Progenitor cell of endocrine pancreas (in vitro differentiated cells): ENCODE measurements at places on chromosomes 6 and 20. TPM values are rescaled to one million over a fixed set of nuclear protein-coding genes. Genes with fewer than 3 reads are reported as not detected.

Gene NHLRC1
- total RNA-seq, result 0.60 and 0.65 TPM in 2 replicates

Gene VSTM2L
- 5.0 and 6.2 TPM in 2 replicates for total RNA-seq

Gene MMP24
- total RNA-seq, result 3.4 TPM in 2 replicates

Gene ELMO2
- total RNA-seq, result 77.2 and 79.6 TPM in 2 replicates

Gene HEY2
- total RNA-seq, result 1.4 and 2.3 TPM in 2 replicates

Gene MAS1
- total RNA-seq, result not detected in 2 replicates

DNA sequence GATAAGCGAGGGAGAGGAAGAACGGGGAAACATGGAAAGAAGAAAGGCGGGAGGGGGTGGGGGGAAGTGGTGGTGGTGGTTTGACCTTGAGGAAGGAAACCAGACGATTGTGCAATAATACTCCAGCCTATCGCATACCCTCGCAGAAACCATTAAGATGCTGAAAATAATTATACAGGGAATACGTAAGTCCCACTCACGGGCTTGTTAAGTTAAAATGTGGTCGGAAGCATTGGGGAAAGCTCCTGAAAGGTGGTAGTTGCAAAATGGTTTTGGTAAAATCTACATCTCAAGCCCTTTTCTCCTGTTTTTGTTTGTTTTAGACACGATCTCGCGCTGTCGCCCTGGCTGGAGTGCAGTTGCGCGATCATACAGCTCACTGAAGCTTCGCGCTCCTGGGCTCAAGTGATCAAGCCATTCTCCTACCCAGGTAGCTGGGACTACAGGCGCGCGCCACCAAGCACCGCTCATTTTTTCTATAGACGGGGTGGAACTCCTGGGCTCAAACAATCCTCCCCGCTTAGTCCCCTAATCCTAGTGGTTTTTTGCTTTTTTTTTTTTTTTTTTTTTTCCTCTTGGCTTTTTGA is 128.9 kb upstream of the ZNF184 start:
- no peaks in the 10 kb centered on the region for H3K36me3 ChIP-seq
- H3K4me1 ChIP-seq, result peaks cover 4% of the 10 kb centered on the region
- H3K27me3 ChIP-seq, result peaks cover 80% of the 10 kb centered on the region
- H3K4me3 ChIP-seq, result peak overlapping the region; percentile 67

- no peak overlapping the region for H3K4me3 ChIP-seq
- H3K27me3 ChIP-seq, result no peaks in the 10 kb centered on the region
- H3K27ac ChIP-seq, result no peak overlapping the region
- H3K4me1 ChIP-seq, result no peaks in the 10 kb centered on the region
- no peak for DNase-seq
Observed at GRCh38 chr20:58256842-58257241, 28.4 kb upstream of the ANKRD60 start.

GRCh38 chr20:32062776-32063170 is 10.7 kb downstream of the HCK start:
- peaks cover 50% of the 10 kb centered on the region for H3K27me3 ChIP-seq
- DNase-seq, result no peak
- no peaks in the 10 kb centered on the region for H3K36me3 ChIP-seq
- H3K4me3 ChIP-seq, result no peak overlapping the region
- H3K4me1 ChIP-seq, result no peaks in the 10 kb centered on the region
- no peak overlapping the region for H3K27ac ChIP-seq

DNA sequence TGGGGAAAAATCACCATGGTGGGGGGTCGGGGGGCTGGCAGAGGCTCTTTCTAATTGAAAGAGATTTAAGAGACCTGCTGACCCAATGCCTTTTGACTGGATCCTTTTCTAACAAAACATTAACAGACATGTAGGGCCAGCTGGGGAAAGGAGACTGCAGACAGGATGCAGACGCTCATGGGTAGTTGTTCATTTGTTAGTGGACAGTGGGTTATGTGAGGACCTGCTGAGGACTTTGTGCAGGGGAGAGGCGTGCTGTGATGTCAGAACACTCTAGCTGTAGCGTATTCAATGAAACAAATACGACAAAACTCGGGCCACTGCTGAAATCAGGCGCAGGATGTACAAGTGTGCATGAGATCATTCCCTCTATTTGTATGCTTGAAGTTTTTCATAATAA is 1.2 kb downstream of the IP6K3 start:
- peaks cover 17% of the 10 kb centered on the region for H3K4me1 ChIP-seq
- no peak overlapping the region for H3K4me3 ChIP-seq
- peaks cover 22% of the 10 kb centered on the region for H3K27me3 ChIP-seq
- no peak for DNase-seq

DNA sequence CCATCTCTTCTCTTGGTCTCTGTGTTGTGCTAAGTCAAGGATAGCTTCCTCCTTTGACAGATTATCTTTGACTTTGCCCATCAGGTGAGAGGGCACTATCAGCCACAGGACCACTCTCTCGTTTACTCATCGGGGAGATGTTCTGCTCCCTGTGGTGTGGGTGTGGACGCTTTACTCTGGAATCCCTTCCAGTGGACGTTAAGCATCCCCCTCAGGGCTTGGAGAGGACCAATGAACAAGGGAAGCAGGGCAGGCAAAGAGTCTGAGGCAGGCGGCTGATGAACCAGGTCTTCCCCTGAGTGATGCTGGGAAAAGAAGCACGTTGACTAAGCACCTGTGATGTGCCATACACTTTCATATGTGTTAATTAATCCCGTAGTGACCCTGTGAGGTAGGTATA is 21.0 kb upstream of the RNF24 start:
- peaks cover 3% of the 10 kb centered on the region for H3K4me1 ChIP-seq
- H3K4me3 ChIP-seq, result no peak overlapping the region
- peaks cover 12% of the 10 kb centered on the region for H3K27me3 ChIP-seq
- no peak for DNase-seq

- H3K36me3 ChIP-seq, result no peaks in the 10 kb centered on the region
- H3K4me1 ChIP-seq, result peaks cover 24% of the 10 kb centered on the region
- no peak overlapping the region for H3K27ac ChIP-seq
- H3K27me3 ChIP-seq, result no peaks in the 10 kb centered on the region
- DNase-seq, result no peak
Observed at GRCh38 chr6:79422666-79423065, 114.6 kb downstream of the LCA5 start.

GRCh38 chr6:45170309-45170708 is 157.8 kb upstream of the RUNX2 start:
- no peaks in the 10 kb centered on the region for H3K4me1 ChIP-seq
- no peak for DNase-seq
- no peak overlapping the region for H3K27ac ChIP-seq
- H3K36me3 ChIP-seq, result no peaks in the 10 kb centered on the region
- H3K4me3 ChIP-seq, result no peak overlapping the region

DNA sequence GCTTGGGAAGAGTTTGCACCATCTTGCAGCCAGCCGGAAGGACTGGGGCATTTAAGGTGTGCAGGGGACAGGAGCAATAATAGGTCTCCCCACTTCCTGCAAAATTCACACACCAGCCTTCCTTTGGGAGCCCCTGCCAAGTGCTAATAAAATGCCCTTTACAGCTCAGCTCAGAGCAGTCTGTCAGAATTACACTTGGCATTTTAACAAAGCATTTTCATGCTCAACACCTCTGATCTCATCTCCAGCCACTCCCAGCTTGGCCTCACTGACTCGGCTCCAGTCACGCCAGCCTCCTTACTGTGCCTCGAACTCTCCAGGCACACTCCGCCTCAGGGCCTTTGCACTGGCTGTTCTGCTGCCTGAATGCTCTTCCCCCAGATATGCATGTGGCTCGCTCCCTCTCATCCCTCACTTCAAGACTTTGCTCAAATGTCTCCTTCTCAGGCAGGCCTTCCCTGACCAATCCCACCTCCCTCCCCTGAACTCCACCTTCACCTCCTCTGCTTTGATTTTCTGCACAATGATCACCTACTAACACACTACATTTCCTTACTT is 43.7 kb downstream of the GRM4 start:
- no peaks in the 10 kb centered on the region for H3K36me3 ChIP-seq
- H3K27me3 ChIP-seq, result peaks cover 19% of the 10 kb centered on the region
- DNase-seq, result no peak
- H3K4me1 ChIP-seq, result peaks cover 2% of the 10 kb centered on the region

GRCh38 chr6:32589596-32590449 is at the start of gene HLA-DRB1:
Gene HLA-DRB1 (minus strand): TSS chr6:32589848. CDS start chr6:32589742, 106 bp downstream.
- peaks cover 21% of the 10 kb centered on the region for H3K27me3 ChIP-seq
- no peaks in the 10 kb centered on the region for H3K36me3 ChIP-seq
- DNase-seq, result no peak
- H3K4me3 ChIP-seq, result no peak within 1 kb of the TSS
- H3K4me1 ChIP-seq, result peaks cover 2% of the 10 kb centered on the region

- H3K36me3 ChIP-seq, result no peaks in the 10 kb centered on the region
- no peak for DNase-seq
- peak overlapping the region; percentile 85 for H3K27ac ChIP-seq
- H3K4me1 ChIP-seq, result peaks cover 27% of the 10 kb centered on the region
- peaks cover 21% of the 10 kb centered on the region for H3K27me3 ChIP-seq
Observed at GRCh38 chr6:137000825-137001224, 43.9 kb downstream of the IL20RA start.

DNA sequence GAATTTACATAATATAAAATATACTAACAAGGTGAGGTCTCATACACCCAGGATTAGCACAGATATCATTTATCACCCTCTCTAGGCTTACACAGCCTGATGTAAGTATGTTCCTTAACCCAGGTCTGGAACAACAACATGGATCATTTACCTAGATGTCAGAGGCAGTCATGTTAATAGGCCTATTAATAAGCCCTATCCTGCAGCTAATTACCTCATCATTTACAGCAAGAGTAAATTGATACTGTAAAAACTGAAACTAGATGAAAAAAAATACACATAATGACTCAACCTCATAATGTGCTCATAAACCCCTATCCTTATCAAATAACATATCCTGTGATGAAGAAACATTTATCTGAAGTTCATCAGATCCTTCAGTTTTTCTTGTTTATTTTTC is 334.3 kb upstream of the MANEA start:
- H3K27ac ChIP-seq, result no peak overlapping the region
- no peaks in the 10 kb centered on the region for H3K36me3 ChIP-seq
- DNase-seq, result no peak
- H3K4me1 ChIP-seq, result no peaks in the 10 kb centered on the region
- H3K4me3 ChIP-seq, result no peak overlapping the region

GRCh38 chr20:57991211-57991881 is 237.1 kb downstream of the ANKRD60 start:
- no peaks in the 10 kb centered on the region for H3K36me3 ChIP-seq
- no peak overlapping the region for H3K27ac ChIP-seq
- no peaks in the 10 kb centered on the region for H3K4me1 ChIP-seq
- H3K27me3 ChIP-seq, result peaks cover 7% of the 10 kb centered on the region
- H3K4me3 ChIP-seq, result no peak overlapping the region

GRCh38 chr6:30818391-30818841 is 65.9 kb upstream of the DDR1 start:
- peak overlapping the region; percentile 0 for H3K27ac ChIP-seq
- H3K4me1 ChIP-seq, result peaks cover 25% of the 10 kb centered on the region
- H3K36me3 ChIP-seq, result no peaks in the 10 kb centered on the region
- H3K27me3 ChIP-seq, result no peaks in the 10 kb centered on the region
- no peak overlapping the region for H3K4me3 ChIP-seq

DNA sequence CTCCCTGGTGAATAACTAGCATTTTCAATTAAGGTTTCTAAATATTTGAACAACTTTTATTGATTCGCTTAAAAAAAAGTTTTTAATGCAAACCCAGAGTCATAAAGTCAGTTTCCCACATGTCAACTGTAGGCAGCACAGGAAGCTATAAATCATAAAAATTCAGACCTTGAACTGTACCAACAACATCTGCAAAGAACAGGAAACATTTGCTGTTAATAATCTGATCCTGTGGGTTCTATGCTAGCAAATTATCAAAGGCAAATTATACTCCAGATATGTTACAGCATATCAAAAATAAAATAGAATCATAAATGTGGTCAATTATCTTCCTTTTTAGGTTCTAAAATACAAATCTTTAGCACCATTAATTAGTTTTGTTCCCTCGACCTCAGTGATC is 16.6 kb upstream of the MAP7 start:
- peaks cover 14% of the 10 kb centered on the region for H3K4me1 ChIP-seq
- no peak for DNase-seq
- no peak overlapping the region for H3K27ac ChIP-seq
- no peaks in the 10 kb centered on the region for H3K27me3 ChIP-seq

GRCh38 chr6:11416936-11417576 is 120.5 kb upstream of the TMEM170B start:
- H3K4me1 ChIP-seq, result peaks cover 4% of the 10 kb centered on the region
- H3K36me3 ChIP-seq, result no peaks in the 10 kb centered on the region
- no peak for DNase-seq
- no peak overlapping the region for H3K27ac ChIP-seq
- H3K27me3 ChIP-seq, result no peaks in the 10 kb centered on the region
- H3K4me3 ChIP-seq, result no peak overlapping the region

DNA sequence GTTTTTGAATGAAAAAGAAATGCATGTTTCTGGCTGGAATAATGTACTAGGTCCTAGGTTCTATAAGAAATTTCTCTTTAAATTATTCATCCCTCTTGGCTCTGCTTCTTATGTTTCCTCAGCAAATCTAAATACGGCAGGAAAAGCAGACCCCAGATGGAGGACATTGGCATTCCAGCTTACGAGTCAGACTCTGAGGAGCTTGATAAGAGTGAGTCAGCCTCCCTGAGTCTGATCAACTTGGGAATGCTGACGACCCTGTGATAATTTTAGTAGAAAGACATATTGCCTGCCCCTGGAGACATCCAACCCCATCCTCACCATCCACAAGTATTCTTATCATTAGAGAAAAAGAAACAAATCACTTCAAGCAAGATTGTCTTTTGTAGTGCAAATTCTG is 509.7 kb upstream of the MARCKS start:
- peaks cover 6% of the 10 kb centered on the region for H3K27me3 ChIP-seq
- DNase-seq, result no peak
- no peak overlapping the region for H3K4me3 ChIP-seq
- H3K36me3 ChIP-seq, result no peaks in the 10 kb centered on the region
- no peak overlapping the region for H3K27ac ChIP-seq
- H3K4me1 ChIP-seq, result peaks cover 24% of the 10 kb centered on the region

DNA sequence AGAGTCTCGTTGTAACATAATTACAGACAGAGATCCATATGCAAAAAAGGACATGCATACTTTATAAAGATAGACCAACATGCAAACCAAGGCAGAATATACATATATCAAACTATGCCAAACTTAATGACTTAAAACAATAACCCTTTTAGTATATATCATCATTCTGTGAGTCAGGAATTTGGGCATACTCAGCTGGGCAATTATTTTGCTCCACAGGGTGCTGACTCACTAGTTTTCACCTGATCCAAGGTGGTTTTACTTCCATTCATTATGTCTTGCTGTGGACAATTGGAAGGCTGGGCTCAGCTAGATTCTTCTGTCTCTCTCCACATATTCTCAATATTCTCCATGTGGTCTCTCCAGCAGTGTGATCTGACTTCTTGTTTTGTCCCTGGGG is 41.2 kb upstream of the RNF146 start:
- H3K4me3 ChIP-seq, result no peak overlapping the region
- H3K27me3 ChIP-seq, result no peaks in the 10 kb centered on the region
- H3K4me1 ChIP-seq, result no peaks in the 10 kb centered on the region
- no peak for DNase-seq
- H3K27ac ChIP-seq, result no peak overlapping the region
- no peaks in the 10 kb centered on the region for H3K36me3 ChIP-seq

GRCh38 chr6:82568290-82568993 is 204.8 kb downstream of the TPBG start:
- H3K36me3 ChIP-seq, result no peaks in the 10 kb centered on the region
- peaks cover 27% of the 10 kb centered on the region for H3K4me1 ChIP-seq
- H3K27ac ChIP-seq, result no peak overlapping the region
- no peaks in the 10 kb centered on the region for H3K27me3 ChIP-seq
- no peak for DNase-seq
